CD4-positive, alpha-beta T cell treated with Interleukin-2 at 100 ng/mL for 4 hours (primary cell): ENCODE measurements at places on chromosomes 6 and 20.

DNA sequence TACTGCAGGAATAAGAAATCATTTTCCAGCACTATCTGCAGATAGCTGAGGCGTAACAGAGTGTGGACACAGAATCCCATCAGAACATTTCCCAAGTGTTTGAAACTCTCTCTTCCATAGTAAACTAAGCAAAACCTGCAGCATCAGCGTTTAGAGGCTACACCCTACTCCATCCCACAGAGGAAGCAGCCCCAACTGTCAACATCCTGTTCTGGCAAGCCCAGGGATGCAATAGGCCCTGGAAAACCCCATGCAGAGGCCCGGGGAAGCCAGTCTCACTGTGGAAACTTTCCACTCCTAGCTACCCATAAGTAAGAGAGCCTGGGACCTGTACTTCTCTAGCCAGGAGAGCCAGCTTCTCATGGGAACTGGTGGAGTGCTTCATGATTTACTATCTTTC is 129.4 kb downstream of the LY86 start:
- no peak for DNase-seq

GRCh38 chr20:49387581-49387939 is 94.9 kb downstream of the KCNB1 start:
- no peak for DNase-seq

- no peak for DNase-seq
Measured at GRCh38 chr20:23425129-23425528, 3.8 kb upstream of the NAPB start.

DNA sequence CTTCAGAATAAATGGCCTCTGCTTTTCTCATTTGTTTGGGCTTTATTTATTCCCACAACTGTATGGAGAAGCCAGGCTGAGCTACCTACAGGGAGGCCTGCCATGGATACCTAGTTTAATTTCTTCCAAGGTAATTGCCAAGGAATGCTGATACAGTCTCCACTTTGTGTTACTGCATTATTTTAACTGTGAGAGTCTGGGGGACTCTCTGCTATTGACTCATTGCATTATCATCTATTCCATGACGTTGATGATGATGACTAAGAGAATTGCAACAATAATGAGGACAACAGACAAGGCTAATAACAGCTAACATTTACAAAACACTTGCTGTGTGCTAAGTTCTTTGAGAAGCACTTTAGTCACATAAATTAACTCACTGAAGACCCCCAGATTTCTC is 88.3 kb upstream of the COL21A1 start:
- DNase-seq = no peak

- no peak for DNase-seq
Measured at GRCh38 chr6:36247693-36248092, 22.2 kb upstream of the PNPLA1 start.

GRCh38 chr20:2032168-2032567 is 38.3 kb upstream of the PDYN start:
- DNase-seq = no peak

DNA sequence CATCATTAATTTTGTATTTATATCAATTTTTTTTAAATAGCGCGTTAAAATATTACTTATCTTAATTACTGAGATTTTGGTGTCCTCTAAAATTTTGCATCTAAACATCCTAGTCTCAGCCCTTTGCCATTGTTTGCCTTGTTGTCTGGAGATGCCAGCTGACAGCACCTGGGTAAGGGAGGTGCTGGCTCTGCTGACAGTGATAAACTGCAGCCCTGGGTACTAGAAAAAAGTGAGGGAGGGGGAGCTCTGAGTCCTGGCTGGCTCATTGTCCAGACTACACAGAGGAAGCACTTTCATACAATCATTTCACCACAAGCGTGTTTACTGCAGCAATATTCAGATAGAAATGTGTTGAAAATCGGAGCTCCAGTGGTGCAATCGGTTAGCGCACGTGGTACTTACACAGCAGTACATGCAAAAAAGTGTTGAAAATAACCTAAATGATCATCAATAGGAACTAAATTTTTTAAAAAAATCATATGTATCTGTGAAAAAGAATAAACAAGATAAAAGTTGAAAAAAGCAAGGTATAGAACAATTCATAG is 18.5 kb upstream of the UBR2 start:
- DNase-seq = no peak

GRCh38 chr6:37125774-37126492 is 44.0 kb upstream of the PIM1 start:
- no peak for DNase-seq

DNA sequence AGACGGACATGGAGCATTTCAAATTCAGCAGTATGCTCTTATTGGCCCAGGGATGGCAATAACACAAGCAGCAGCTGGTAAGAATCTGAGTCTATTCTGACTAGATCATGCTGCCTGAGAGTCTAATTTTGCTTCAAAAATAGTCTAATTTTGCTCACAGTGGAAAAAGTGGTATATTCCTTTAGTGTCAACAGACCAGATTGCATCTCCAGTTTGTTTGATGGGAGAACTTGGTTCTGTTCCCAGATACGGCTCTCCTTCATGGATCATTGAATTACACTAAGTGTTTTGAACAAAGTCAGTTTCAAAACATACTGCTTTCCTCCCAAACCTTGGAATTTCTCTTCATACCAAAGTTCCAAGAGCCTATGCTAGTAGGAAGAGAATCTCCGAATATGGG is 586.1 kb downstream of the RNF144B start:
- DNase-seq = no peak

DNA sequence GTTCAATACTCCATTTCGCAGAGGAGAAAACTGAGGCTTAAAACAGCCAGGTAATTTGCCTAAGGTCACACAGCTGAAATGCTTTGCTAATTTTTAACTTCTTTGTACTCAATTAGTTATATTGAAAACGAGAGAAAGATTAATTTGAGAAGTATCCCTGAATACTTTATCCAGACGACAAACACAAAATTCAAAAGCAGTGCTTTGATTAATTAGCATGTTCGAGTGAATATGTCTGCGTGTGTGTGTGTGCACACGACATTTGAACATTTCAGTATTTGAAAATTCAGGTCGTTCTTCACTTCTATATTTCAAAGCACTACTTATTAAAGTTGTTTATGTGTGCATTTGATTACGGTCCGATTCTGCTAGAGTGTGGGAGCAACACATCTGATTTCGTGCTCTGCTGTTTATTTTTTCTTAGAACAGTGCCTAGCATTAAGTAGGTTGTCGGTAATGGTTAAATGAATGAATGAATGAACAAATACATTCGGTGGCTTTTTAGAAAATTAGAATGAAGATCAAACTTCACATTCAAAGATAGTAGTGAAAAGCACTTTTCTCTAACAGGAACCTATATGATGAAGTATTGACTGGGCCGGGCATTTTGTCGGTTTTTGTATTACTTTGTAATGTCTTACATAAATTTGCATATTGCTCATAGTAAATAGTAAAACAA is 36.9 kb upstream of the SYNCRIP start:
- DNase-seq = no peak

GRCh38 chr6:28980852-28981430 is 24.2 kb downstream of the ZNF311 start:
- peak; percentile 39 for DNase-seq

GRCh38 chr6:14277405-14277930 is 159.9 kb downstream of the CD83 start:
- no peak for DNase-seq

GRCh38 chr20:40738976-40739375 is 49.9 kb upstream of the MAFB start:
- DNase-seq = no peak

- DNase-seq = no peak
Measured at GRCh38 chr6:11389977-11390376, 147.6 kb upstream of the TMEM170B start.

DNA sequence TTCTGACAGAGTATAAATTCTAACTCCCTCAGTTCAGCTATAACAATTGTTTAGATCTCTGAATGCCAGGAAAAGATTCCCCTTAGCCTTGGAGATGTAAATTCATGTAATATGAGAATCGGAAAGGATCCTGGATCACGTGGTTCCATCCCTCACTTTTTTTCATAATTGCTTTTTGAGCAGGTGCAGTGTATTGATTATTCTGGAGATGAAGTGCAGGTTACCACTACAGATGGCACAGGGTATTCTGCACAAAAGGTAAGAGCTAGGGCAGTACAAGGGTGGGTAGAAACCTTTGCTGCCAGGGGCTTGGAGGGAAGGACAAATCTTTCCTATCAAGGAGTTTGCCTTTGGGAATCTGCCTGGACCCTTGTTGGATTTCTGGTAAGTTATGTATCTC is 52.7 kb downstream of the KDM1B start:
- DNase-seq = no peak

GRCh38 chr6:160036790-160037206 is 67.9 kb downstream of the IGF2R start:
- no peak for DNase-seq

DNA sequence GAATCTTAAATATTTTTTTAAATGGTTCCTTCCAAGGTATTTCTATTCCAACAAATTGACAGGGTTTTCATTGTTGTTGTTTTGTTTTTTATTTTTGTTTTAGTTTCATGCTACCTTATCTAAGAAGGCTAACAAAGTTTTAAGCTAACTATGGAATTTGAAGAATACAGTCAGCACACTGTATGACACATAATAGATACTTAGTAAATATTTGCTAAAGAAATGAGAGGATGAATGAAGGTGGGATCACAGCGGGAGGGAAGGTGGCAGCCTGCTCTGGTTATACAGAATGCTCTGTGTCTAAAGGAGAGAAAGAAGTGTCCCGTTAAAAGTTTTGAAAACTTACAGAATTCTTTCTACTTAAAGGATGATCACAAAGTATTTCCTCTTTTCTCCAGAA is 43.7 kb upstream of the DST start:
- DNase-seq = no peak

DNA sequence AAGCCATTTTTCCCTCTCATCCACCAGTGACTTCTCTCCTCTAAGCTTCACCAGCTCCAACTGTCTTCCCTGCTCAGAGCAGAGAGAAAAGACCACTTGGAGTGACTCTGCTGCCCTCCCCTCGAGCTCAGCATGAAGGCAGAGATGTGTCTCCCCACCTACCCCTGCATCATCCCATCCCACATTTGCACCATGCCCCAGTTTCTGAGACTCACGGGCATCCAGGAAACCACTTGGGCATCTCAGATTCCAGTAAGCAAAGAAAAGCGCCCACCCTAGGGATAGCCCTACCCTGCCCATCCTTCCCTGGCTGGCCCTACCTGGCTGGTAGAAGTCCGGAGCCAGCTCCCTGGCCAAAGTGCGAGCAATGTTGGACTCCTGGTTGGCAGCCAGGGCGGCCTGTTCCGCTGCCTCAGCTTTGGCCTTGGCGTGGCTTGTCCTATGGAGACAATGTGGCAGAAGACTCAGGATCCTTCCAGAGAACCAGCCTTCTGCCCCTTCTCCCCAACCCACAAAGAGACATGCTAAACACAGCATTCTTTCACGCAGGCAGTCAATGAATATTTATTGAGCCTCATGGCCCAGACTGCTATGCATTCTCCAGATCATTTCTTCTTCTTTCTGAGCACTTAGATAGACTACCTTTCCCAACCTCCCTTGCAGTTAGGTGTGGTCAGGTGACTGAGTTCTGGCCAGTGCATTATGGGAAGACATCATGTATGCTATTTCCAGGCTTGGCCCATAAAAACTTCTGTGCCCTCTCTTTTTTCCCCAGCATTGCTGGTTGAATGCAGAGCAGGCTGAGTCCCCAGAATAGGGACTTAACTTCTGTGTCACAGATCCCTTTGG is 68.6 kb downstream of the JPH2 start:
- no peak for DNase-seq

DNA sequence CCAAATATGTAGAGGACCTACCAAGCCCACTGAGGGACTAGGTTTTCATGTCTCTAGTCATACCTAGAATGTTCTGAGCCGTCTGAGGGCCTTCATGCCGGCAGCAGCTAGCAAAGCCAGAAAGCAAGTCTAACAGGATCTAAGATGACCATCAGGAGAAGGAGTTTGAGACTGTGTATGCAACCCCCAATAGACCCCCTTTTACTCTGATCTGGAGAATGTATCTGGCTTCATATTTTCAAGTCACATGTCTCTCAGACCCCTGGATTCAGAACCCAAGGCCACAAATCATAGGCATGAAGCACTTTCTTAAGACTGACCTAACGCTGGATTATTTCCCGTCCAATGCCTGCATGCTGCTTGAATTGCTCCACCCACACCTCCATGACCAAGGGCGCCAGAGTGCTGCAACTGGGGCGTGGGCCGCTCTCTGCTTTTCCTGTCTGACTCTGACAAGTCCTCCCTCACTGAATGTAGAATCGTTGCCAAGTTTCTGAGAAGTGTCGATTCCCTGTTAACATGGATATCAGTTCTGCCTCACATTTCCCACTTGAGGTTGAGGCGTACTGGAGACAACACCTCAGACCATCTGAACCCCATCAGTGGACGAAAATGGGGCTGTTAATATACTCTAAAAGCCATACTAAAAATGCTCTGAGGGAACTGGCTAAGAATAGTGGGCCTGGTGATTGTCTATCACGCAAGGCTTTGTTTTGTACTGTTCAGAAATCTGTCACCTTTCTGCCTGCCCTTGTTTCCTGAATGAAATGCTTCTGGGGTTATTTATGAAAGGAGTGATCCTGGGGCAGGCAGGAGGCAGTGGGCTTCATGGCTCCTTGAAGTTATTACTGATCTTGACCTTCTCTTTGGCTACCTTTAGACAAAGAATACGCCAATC is 23.9 kb upstream of the ASXL1 start:
- peak; percentile 63 for DNase-seq

DNA sequence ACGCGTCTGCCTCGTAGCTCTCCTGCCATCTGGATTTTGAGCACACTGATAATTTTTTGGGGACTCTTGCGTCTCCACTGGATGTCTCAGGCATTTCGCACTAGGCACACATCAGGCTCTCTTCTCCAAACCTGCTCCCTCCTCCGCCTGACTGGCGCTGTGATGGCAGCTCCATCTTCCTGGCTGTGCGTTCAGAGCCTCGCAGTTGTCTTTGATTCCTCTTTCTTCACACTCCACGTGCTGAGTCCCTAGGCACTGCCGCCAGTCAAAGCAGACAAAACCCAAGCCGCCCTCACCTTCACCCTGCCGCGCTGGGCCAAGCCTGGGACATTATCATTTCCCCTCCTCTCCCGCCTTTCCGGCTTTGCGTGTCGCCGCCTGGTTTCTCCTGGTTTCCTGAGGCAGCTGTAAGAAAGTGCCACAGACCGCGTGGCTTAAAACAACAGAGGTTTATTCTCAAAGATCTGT is 778 bp downstream of the PSMG4 start:
- DNase-seq = peak; percentile 26

GRCh38 chr20:7195704-7196103 is 428.2 kb downstream of the BMP2 start:
- no peak for DNase-seq

- no peak for DNase-seq
Measured at GRCh38 chr6:91802431-91802830, 1215.6 kb upstream of the MAP3K7 start.

DNA sequence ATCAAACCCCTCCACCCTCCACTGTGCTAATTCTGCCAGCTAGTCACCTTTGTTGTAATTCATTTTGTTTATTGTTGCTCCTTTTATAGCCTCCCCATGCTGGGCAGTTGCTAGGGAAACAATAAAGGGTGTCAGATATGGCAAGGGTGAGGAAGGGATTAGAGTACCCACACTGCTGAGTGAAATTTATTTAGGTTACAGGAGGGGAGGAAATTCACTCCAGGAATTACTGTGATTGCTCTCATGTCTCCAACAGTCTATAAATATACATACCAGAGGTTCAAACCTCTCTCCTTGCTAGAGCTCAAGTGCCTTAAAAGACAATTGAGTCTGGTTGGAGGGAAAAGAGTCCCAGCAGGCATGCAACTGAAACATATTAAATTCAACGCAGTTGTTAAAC is 90.6 kb upstream of the ADGRF1 start:
- DNase-seq = no peak

GRCh38 chr6:73728548-73729205 is 32.7 kb downstream of the CD109 start:
- no peak for DNase-seq
